ENCODE measurements at places on chromosomes 7 and 10.

DNA sequence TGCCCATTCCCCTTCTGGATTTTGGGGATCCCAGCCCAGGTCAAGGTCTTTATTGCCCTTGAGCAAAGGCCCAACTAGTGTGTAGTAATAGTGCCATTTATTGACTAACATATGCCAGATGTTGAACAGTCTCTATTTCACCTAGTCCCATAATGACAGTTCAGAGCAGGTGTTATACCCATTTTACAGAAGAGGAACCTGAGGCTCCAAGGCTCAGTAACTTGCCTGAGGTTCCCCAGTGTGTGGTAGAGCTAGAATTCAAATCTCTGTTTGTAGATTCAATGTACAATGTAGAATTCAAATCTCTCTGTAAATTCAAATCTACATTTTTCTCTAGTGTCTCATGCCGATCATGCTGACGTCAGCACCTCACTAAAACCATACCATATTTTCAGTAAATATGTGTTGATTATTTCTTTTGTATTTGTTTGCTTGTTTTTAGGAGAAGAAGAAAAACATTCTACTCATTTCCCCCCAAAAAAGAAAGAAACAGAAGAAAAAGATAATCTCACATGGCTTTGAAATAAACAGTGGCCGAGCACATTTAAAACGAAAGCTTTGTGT lies 329.7 kb downstream of the PRPF18 start:
- DNase-seq, result no peak

- DNase-seq, result no peak
These were observed 26.4 kb downstream of the PRF1 start for GRCh38 chr10:70575874-70576802.

- DNase-seq, result no peak
These were observed 89.7 kb upstream of the PRKAR2B start for GRCh38 chr7:106954840-106955239.

GRCh38 chr7:151039850-151040548 lies 8.3 kb upstream of the ASIC3 start:
- no peak for DNase-seq

DNA sequence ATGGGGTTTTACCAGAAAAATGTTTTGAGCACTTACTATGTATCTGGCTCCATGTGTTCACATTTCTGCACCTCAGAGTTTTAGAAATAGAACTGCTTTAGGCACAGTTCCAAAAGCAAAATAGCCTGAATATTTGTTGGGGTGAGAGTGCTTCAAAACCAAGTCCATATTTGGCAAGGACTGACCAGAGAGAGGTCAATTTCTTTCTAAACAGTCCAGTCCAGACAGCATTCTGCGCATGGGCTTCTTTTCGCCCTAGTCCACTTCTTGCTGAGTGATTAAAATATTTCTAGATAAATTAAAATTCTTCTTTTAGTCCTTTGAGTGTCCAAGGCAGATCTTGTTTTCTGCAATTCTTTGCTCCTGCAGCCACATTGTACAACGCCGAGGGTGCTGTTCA lies 427.0 kb downstream of the PHTF2 start:
- no peak for DNase-seq

GRCh38 chr7:134939136-134939535 lies 47.2 kb upstream of the AGBL3 start:
- DNase-seq, result no peak

GRCh38 chr7:138116141-138116540 lies 39.9 kb downstream of the AKR1D1 start:
- DNase-seq, result no peak

GRCh38 chr7:124752310-124752709 lies 13.3 kb downstream of the GPR37 start:
- peak; percentile 64 for DNase-seq

- DNase-seq, result no peak
These were observed 24.5 kb downstream of the TMEM120A start for GRCh38 chr7:75969704-75970498.
